Fibroblast of lung (primary cell): ENCODE measurements at places on chromosomes 16 and 17. TPM values are rescaled to one million over a fixed set of nuclear protein-coding genes. Genes with fewer than 3 reads are reported as not detected.

The SPN gene
- polyA plus RNA-seq, result 0.01 and 0.05 TPM in 2 replicates

The VAT1L gene
- polyA plus RNA-seq, result 17.9 and 58.2 TPM in 2 replicates

The ATP2C2 gene
- not detected in 2 replicates for polyA plus RNA-seq

The CACNG3 gene
- not detected in 2 replicates for polyA plus RNA-seq

The KRTAP4-9 gene
- polyA plus RNA-seq, result not detected in 2 replicates

DNA sequence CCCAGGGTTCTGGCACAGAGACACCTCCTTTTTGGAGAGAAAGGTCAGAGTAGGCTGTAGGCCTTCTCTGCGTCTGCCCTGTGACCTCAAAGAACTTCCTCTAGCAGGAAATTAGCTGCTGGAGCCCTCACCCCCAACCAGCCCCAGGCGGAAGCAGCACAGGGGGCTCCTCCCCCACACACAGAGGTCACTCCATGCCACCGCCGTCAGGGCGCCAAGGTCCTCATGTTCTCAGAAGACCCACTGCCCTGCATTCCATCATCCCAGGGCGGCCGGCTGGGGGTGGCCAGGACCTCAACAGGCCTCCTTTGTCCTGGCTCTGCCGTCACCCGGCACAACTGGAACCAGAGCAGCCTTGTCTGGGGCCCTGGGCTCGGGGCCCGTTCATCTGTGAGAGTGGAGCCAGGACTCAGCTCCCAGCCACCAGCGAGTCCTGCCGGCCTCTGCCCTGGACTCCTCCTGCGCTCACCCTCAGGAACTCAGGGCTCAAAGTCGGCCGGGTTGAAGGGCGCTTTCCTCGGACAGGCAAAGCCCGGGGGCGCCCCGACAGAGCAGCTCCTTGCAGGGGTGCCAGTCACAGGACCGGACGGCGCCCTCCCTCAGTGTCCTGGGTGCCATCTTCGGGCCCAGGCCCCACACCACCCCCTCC lies 1.2 kb downstream of the TMC6 start:
- DNase-seq, result no peak

GRCh38 chr16:21590796-21591195 lies 8.6 kb upstream of the METTL9 start:
- DNase-seq, result no peak

DNA sequence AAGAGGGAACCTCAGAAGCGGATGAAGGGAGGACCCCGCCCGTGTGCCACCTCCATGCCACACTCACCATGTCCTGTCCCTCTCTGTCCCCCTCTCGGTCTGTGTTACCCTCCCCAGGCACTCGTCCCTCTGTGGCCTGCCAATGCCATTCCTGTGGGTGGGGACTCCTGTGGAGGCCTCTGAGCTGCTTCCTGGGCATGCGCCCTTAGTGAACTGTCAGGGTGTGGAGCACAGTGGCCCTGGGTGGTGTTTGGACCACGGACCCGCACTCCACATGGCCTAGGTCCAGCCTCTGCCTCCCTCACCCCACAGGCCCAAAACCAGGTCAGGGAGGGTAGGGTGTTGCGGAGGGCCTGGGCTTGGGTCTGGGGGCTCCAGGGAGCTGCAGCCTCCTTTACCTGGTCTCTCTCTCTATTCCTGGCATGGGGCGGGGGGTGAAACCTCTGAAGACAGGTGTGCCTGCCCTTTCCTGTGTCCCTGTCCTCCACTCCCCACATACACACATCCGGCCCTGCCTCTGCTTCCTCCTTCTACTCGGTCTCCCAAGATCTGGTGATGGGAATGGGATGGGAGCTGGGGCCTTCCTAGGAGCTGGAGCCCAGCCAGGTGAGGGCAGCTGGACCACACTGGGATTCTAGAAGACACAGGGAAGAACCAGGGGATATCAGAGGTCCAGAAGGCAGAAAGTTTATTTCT lies 11.5 kb upstream of the PKMYT1 start:
- no peak for DNase-seq

DNA sequence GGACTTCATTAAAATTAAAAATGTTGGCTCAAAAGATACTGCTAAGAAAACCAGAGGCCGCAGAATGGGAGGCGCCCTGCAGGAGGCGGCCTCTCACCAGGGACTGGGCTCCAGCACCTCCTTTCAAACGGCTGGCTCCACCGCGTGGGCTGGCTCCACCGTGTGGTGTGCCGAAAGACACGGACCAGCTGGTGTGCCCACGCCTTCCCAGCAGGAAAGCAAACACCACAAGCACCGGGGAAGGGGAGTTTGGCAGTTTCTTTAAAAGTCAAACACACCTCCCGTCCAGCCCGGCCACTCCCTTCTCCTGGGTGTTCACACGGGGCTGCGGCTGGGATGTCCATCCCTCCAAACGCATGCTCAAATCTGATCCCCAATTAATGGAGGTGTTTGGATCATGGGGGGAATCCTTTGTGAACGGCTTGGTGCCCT lies 13.9 kb downstream of the HAGH start:
- peak; percentile 89 for DNase-seq

GRCh38 chr17:7060165-7060891 lies 16.4 kb upstream of the SLC16A11 start:
- peak; percentile 95 for DNase-seq
